ENCODE measurements at places on chromosomes 16 and 17. TPM values are rescaled to one million over a fixed set of nuclear protein-coding genes. Genes with fewer than 3 reads are reported as not detected.

Gene CYLD
- 11.6 TPM for total RNA-seq

Gene TBX4
- total RNA-seq, result not detected

Gene CD300H
- not detected for total RNA-seq

Gene DBNDD1
- not detected for total RNA-seq

Gene TERB1
- not detected for total RNA-seq

Gene CA10
- total RNA-seq, result not detected

Gene ST6GALNAC2
- total RNA-seq, result not detected

Gene KCNJ2
- total RNA-seq, result 0.62 TPM

Gene TEX14
- not detected for total RNA-seq

Gene CLDN9
- not detected for total RNA-seq

Gene TBX6
- total RNA-seq, result 0.37 TPM

Gene ZDHHC1
- total RNA-seq, result 8.8 TPM

Gene ABCA9
- total RNA-seq, result 110 TPM

Gene TNP2
- not detected for total RNA-seq

Gene ENPP7
- not detected for total RNA-seq

Gene NOS2
- total RNA-seq, result 0.20 TPM

Gene SYT17
- total RNA-seq, result 0.12 TPM

Gene CBX2
- total RNA-seq, result 0.39 TPM

Gene SLFN11
- total RNA-seq, result 46.7 TPM

Gene ARL5C
- not detected for total RNA-seq

Gene GNGT2
- total RNA-seq, result not detected

Gene FNDC8
- not detected for total RNA-seq

Gene CUEDC1
- 21.6 TPM for total RNA-seq

Gene CTRL
- total RNA-seq, result not detected

Gene MARCHF10
- total RNA-seq, result not detected

Gene NHERF2
- total RNA-seq, result 35.2 TPM

Gene KRTAP4-3
- total RNA-seq, result not detected
